ENCODE measurements at places on chromosomes 2 and 18.
A peak's percentile ranks its signal among the peaks of the same experiment; 100 is the strongest.

- no peak for DNase-seq
Observed at GRCh38 chr2:100783987-100784386, 36.0 kb upstream of the NPAS2 start.

- DNase-seq = no peak
Observed at GRCh38 chr2:232528746-232529460, 2.9 kb downstream of the CHRND start.

GRCh38 chr2:206361407-206362045, 81.8 kb upstream of the ADAM23 start:
- no peak for DNase-seq

- DNase-seq = no peak
Observed at GRCh38 chr2:46036929-46037328, 260.3 kb upstream of the EPAS1 start.

DNA sequence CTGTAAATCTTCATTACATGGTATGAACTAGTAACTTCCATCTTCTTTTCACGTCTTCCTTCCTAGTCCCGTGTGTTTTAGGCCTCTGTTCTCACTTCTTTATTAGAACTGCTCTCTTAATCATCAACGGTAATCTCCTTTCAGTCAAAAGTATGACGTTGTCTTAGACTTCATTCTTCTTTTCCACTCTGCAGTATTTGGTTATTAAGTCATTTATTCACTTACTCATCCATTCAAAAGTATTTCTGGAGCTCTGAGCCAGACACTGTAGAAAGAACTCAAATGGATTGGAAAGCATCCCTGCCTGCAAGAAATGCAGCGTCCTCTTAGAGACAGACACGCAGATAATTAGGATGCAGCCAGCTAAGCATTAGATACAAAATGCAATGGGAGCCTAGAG, 494.6 kb upstream of the NRP2 start:
- DNase-seq = no peak

DNA sequence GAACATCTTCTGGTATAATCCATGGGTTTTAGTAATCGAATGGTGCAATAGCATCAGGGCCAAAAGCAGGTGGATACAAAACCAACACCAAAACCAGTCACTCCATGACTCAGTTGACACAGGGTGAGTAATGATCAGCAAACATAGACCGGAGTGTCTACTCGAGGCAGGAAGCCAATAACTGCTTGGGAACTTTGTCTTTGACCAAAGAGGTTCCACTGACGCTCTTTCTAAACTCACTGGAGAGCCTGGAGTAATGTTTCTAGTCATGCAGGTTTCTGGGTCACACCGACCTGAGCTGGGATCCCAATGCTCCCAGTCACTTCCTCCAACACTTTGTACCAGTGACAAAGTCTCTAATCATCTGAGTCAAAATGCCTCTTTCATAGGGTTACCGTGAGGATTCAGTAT, 30.9 kb downstream of the MREG start:
- DNase-seq = peak; percentile 62
